Left cardiac atrium (tissue), 4 donors: ENCODE measurements at places on chromosomes 1 and 21. TPM values are rescaled to one million over a fixed set of nuclear protein-coding genes. Genes with fewer than 3 reads are reported as not detected.

GRCh38 chr1:44485934-44486460, 80.9 kb downstream of the RNF220 start:
- no peak for DNase-seq

DNA sequence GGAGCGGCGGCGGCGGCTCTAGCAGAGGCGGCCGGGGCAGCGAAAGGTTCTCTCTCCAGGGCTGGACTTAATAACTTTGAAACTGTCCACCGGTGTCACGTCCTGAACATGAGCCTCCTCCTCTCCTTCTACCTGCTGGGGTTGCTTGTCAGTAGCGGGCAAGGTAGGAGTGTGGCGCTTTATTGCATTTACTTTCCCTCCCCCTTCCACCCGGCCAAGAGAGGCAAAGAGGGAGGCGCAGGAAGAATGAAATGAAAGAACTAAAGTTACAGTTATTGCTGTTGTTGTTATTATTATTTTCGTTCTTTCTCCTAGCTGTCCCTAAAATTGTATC, 214 bp downstream of the NCAM2 start:
- DNase-seq: no peak

DNA sequence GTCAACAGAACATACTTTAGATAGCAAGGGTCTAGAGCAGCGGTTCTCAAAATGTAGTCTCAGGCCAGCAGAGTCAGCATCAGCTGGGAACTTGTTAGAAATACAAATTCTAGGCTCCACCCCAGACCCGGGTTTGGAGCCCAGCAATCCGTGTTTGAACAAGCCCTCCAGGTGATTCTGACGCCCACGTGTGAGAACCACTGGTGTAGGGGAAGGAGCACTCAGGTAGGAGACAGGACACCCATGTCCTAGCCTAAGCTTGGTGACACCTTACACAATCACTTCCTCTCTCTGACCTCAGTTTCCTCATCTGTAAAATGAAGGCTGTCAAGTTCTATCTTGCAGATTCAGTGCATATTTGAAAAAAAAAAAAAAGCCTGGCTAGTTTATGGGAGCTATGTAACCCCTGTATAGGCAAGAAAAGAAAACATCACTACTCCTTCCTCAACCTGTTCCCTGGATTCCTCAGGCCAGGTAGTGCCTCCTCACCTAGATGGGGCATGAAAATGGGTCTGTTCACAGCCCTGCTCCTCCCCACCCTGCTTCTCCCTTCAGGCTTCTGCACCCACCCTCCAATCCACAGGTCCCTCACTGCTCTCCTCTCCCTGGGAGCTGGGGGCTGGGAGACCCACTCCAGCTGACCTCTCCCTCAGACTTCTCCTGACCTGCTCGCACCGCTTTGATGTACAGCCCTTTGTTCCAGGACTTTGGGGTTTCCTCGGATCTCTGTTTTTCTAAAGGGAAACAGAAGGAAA, 7.1 kb upstream of the PHLDA3 start:
- no peak for DNase-seq

GRCh38 chr1:33336580-33336979, 15.7 kb upstream of the A3GALT2 start:
- DNase-seq: no peak

DNA sequence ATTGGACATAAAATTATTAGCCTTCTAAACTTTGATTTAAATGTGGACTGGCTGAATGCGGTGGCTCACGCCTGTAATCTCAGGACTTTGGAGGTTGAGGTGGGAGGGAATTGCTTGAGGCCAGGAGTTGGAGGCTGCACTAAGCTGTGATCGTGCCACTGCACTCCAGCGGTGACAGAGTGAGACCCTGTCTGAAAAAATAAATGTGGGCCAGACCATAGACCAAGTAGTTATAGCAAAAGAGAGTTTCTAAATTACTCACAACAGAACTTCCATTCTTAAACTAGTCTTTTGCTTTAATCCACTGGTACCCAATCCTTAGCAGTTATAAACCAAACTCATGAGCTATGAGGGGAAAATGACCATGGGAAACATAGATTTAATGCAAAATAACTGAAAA, 35.2 kb downstream of the RAP1A start:
- no peak for DNase-seq

- DNase-seq: no peak
Observed at GRCh38 chr1:81208441-81208840, 592.3 kb upstream of the ADGRL2 start.

DNA sequence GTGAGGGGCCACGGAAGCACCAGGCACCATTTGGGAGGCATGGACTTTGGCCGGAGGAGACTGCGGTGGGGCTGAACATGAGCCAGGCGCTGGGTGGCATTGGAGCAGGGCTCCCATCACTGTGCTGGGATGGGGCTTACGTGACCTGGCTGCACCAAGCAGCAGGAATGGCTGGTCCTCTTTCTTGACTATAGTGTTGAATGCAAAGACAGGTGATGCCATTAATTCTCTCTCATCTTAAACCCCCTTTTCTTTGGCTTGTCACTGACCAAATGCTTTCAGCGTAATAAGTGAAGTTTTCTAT, 447.9 kb downstream of the CAMTA1 start:
- DNase-seq: no peak

DNA sequence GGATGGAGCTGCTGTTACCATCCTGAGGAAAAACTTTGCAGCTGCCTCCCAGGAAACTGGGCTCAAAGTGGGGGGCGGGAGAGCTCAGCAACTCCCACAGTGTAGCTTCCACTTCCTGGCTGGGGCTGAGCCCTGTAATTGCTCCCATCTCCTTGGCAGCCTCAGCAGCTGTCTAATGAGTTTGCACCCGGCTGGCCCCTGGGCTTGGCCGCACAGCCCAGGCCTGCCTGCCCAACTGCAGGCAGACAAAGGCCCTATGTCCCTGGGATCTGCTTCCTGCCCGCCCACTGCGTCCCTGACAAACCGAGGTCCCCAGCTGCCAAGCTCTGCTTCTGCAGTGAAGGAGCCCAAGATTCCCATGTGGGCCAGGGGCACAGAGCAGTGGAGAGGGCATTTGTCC, 30.1 kb downstream of the EDN2 start:
- DNase-seq: peak; percentile 72

Gene RBM34
- 54.6 TPM for total RNA-seq

DNA sequence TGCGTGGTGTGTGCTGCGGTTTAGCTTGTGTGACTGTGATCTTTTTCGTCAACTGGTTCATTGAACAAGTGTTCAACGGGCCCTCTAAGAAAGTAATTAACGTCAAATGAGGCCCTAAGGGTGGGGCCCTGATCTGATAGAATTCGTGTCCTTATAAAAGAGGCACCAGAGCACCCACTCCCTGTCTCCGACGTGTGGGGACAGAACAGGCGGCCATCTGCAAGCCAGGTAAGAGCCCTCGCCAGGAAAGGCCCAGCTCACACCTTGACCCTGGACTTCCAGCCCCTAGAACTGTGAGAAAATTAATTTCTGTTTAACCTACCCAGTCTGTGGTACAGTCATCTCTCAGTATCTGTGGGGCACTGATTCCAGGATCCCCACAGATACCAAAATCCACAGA, 20.4 kb upstream of the SAMD11 start:
- no peak for DNase-seq

DNA sequence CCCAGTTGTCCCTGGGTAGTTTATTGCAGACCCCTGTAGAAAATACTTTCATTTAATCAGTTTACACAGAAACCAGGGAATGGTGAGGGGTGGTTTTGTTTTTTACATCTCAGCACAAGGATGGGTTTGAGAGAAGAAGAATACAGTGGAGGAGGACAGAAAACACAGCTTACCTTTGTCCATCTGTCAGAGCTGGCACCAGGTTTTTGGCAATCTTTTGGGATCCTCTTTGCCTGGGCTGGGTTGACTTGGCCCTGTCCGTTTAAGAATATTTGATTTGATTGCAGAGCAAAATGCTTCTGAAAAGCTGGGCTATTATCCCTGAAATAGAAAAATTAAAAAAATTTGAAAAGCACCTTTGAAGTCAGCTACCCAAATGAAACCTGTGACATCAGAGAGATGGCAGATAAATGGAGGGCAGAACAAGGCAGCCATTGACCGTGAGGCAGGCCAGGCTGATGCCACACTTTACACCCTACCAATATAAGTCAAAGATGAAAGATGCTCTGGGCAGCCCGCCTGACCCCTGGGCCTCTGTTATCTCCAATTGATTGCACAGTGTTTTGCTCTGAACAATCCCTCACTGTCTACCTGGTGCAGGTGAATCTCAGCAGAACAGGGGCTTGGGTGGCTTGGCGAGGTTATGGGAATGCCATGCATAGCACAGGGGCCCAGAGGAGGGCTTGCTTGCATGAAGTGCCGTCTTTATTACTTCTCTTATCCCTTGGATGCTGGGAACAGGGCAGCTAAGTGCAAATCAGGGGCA, 218.8 kb downstream of the LMX1A start:
- DNase-seq: no peak

Gene LYSMD1
- total RNA-seq: 10.3 TPM

Gene ETV3L
- not detected for total RNA-seq

Gene ST6GALNAC3
- 4.6 TPM for total RNA-seq

Gene KMO
- 0.47 TPM for total RNA-seq

GRCh38 chr1:212164095-212164872, 120.9 kb upstream of the PPP2R5A start:
- no peak for DNase-seq

DNA sequence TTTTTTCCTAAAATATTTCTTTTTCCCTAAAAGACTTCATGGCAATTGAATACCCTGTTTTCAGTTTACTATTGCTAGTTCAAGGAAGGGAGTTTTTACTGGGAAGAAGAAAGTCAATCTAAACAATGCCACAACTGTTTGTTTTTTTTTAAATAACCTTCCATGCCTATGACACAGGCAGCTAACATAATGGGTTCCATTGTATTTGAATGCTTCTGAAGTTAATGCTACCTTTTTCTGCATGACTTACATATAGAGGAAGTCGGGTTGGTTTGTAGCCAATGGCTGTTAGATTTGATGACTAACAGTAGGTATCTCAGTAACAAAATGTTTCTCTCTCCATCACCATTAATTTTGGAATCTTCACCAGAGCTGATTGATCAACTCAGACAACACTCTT, 134.0 kb downstream of the KIF26B start:
- no peak for DNase-seq

- no peak for DNase-seq
Observed at GRCh38 chr1:75134647-75135572, 722 bp downstream of the LHX8 start.

GRCh38 chr1:69787151-69787550, 219.4 kb downstream of the LRRC7 start:
- no peak for DNase-seq

Gene NBPF6
- not detected for total RNA-seq

GRCh38 chr21:25375675-25376074, 231.6 kb downstream of the MRPL39 start:
- no peak for DNase-seq

GRCh38 chr1:16430606-16431005, 6.6 kb downstream of the SPATA21 start:
- no peak for DNase-seq

- DNase-seq: no peak
Observed at GRCh38 chr1:54551891-54552290, 3.9 kb downstream of the ACOT11 start.

DNA sequence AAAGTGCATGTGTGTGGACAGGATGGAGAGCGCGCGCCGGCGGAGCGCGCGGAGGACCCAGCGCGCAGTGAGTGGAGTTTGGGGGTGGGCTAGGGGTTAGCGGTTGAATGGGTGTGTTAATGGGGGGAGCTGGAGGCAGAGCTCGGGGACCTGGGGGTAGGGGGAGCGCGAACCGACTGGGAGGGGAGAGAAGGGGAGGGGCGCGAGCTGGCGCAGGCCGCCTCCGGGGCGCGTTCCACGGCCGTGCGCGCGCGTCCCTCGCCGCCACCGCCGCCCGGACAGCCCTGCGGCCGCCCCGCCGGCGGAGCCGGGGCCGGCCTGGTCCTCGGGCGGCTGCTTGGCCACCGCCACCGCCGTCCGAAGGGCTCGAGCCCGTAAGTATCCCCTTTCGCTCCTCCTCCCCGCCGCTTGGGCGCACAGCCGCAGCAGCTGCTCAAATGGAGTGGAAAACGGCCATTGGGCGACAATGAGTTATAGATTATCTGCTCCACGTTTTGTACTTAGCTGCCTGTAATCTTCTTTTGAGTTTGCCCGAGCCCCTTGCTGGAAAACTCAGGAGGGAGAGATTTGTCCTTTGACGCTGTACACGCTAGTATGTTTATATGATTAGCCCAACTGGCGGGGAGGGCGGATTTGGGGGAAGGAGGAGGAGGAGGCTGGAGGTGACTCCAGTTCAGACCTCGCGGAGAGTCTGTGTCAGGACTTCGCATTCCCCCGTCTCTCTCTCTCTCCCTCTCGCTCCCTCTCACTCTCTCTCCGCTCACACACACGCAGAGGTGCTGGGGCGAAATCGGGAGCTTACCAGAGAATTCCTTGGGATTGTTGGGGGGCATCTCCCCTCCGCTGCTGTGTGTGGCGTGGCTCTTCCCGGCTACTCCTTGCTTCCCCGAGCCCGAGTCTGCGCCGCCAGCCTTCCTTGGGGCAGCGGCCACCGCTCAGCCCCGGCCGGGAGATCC, at the start of gene ADGRL2:
TSS of gene ADGRL2 (plus strand) at position 240 of the 956 bp plus-strand sequence. CDS start 36,051 bp downstream, outside the sequence.
- peak; percentile 78 for DNase-seq

Gene S100A7A
- total RNA-seq: not detected

DNA sequence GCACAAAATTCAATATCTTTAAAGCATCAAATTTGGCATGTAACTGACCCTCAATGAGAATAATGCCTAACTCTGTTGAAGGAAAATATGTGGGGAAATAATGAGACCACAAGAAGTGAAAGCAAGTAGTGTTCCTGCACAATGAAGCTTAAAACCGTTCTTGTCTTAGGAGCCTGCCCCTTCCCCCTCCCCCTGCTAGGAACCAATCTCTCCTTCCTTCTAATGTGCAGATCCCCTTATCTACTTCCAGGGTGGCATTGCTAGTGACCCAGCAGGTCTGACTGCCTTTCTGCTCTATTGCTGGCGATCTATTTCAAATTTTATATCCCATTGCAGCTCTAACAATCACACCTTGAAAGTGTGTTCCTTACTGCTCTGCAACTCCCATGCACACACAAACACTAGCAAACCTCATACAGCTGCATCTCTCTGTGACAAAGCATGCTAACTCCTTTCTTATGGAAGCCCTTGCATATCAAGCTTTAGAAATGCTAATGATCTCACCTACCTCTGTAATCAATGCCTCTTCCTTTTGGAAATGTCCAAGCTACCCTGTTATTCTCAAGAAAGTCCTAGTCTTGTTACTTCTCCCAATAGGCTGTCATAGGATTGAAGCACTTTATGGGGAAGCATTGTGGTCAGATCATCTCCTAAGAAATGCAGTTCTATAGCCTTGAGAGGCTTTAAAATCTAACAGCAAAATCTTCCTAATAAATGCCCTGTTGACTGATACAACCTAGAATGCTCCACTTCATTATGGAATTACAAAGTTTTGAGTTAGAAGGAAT, 26.5 kb downstream of the BCL9 start:
- no peak for DNase-seq

DNA sequence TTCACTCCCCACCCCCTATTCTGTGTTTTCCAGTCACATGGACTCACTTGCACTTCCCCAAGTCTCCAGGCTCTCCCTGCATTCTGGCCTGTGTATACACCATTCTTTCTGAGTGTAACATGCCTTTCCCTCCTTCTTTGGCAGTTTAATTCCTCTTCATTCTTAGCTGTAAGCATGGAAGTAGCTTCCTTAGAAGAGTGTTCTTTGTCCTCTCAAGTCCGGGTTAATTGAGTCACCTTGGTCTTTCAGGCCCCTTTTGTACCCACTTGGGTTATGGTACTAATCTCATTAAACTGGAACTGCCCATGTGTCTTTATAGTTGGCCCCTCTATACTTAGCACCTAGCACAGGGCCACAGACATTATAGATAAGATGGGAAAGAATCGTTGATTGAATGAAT, 525.3 kb upstream of the ADGRL4 start:
- no peak for DNase-seq

Gene NUDT4B
- not detected for total RNA-seq
